ENCODE measurements at places on chromosomes 2 and 18.

- no peak for DNase-seq
These were observed 16.7 kb downstream of the IL1R1 start for GRCh38 chr2:102159295-102159694.

DNA sequence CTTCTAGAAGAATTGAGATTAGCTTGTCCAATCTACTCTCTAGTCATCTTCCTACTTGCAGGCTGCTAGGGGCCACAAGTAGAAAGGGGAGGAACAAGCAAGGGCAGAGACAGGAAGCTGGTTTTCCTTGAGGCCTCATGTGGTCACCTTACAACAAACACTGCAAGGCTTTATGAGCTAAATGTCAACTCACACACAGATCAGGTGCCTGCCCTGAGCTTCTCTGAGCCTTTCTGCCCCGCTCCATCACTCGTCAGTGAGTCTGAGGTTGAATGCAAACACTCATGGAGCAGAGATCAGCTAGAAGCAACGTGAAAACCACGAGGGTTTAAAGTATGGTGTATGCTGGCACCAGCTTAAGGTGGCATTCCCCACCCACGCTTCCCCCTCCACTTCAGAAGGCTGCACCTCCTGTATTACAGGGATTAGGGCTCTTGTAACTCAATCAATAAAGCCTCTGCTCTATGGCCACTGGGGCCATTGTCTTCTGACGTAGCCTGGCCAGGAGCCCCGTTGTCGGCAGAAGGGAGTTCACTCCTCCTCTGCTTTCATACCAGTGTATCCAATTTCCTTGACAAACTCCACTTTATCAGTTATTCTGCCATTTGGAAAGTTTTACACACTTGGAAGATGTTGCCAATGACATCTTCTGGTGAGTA lies 5.4 kb upstream of the CRYGC start:
- DNase-seq = no peak

DNA sequence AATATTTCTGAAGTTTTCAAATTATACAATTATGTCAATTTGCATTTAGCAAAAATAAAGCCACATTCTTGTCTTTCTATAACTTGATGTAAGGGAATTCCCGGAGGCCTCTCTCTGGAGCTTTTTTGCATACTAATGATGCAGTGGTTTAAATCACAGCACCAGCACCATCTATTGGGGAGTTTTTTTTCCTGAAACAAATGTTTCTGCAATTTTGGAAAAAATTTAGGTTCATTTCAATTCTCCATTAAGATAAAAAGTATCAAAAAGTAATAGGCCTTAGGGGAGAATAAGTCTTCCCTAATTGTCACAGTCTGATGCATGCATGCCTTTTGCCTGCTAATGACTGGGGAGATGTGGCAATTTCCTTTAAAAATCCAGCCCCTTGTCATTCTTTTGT lies 13.5 kb downstream of the CBLN2 start:
- DNase-seq = no peak

DNA sequence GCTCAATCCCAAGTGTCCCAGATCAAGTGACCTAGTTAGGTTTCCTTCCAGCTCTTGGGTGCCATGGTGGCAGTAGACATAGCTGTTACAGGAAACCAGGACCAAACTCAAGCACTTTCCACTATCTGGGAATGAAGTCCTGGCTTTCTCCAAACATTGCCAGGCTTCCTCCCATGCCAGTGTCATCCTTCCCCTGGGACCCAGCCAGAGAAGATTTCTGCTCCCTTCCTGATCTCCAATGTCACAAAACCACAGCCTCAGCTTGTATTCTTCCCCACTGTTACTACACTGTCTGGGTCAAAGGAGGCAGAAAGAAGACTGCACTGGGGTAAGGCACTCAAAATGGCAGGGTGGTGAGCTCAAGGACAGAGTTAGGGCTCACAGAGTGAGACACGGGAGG lies 347.1 kb downstream of the TNS1 start:
- DNase-seq = no peak

- DNase-seq = no peak
These were observed 209.7 kb upstream of the KCNJ3 start for GRCh38 chr2:154488801-154489200.

DNA sequence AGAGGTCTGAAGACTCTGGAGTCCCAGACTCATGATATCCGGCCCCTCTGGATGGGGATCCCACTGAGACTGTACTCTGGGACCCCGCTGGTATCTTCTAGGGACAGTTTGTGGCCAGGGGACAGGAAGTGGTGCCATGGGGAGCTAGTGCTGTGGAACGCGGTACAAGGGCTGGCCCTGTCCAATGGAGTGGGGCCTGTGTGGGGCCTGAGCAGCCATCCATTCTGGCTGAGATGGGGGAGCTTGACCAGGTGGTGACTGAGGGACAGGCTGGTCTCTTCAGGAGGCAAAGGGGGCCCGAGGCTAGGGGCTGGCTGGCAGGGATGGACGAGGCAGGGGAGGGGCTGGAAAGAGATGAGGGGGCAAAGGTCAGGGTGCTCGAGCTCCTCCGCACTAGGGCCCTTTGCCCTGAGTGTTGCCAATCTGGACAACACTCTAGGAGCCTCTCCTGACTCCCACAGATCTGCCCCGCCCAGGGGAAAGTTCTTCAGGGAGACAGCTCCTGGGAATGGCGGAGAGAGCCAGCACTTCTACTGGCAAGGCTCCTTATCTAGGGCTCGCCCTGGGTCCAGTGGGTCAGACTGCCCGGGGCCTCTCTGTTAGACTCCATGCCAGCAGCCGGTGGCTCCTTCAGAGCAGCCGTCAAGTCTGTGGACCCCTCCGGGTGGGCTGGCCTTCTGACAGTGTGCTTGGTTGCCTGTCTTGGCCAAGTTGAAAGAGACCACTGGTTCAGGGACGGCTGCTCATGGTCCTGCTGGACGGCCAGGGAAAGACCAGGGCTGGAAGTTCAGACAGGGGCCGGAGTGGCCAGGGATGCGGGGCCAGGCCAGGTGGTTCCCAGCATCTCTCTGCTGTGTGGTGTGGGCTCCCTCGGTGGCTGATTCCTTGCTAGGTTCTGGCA lies 12.3 kb downstream of the MALL start:
- DNase-seq = no peak

DNA sequence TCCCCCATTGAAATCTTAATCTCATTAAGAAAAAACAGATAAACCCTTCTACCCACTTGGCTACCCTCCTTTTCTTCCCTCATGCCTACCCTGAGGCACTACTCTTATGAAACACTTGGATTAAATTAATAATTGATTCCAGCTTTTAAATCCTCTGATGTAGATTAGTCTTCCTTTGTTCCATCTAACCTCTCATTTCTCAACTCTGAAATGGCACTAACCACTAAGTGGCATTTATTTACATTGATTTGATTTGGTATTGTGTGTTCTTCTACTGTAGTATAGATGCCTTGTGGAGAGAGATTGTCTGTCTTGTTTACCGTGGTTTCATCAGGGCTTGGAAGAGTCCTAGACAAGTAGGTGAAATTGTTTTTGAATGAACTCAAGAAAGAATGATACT lies 26.7 kb downstream of the ITGA4 start:
- DNase-seq = no peak

DNA sequence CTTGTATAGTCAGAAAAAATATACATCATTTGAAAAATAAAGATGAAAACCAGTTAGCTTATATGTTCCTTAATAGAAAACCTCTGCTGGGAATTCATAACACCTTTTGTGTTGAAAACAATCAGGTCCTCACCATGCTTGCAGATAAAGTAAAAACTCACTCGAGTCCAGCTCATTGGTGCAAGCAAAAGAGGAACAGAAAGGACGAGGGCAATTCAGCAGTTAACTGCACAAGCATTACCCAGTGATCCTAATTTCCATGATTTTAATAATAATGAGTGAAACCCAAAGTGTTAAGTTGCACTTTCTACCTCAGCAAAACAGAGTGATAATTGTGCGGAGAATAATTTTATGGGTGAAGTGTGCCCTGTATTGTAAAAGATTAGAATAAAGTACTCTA lies 839.9 kb downstream of the BCL11A start:
- DNase-seq = no peak

DNA sequence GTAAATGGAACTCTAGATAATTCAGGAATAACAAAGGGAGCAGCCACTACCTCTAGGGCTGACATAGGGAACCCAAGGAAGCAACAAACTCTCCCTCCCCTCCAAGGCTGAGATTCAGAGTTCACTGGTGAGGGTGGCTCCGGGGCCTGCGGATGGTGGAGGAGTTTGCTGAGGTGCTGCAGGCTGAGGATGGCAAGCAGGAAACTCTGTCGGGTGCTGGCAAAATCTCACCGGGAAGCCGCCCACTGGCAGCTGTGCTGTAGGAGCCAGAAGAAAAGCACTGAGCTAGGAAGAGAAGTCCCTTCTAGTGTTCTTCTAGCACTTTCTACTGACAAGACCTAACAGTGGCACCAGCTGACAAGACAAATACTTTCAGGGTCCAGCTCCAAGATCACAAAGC lies 12.5 kb upstream of the HAAO start:
- no peak for DNase-seq

GRCh38 chr2:137676346-137676745 lies 287.9 kb upstream of the HNMT start:
- DNase-seq = no peak

DNA sequence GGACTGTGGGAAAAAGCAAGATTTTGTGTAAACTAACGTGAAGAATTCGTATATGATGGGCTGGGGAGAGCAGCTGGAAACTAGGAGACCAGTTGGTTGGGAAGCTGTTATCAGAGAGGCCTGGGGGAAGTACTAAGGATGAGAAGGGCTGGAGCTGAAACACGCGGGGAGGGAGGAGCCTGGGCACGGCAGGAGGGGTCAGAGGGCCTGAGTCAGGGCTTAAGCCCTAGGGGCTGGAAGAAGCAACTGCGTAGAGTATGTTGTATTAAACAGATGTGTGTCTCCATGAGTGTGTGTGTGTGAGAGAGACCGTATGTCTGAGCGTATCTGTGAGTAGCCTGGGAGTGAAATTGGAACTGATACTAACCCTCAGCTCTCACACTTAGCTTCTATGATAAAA lies 8.4 kb downstream of the POMC start:
- no peak for DNase-seq

GRCh38 chr18:39741755-39742466 lies 2176.3 kb upstream of the CELF4 start:
- DNase-seq = no peak

GRCh38 chr2:202265467-202266277 lies at the start of gene NOP58:
Gene NOP58, plus strand, starts transcription at chr2:202265763. Its CDS starts 179 bp downstream, at chr2:202265942.
- peak; percentile 90 for DNase-seq

DNA sequence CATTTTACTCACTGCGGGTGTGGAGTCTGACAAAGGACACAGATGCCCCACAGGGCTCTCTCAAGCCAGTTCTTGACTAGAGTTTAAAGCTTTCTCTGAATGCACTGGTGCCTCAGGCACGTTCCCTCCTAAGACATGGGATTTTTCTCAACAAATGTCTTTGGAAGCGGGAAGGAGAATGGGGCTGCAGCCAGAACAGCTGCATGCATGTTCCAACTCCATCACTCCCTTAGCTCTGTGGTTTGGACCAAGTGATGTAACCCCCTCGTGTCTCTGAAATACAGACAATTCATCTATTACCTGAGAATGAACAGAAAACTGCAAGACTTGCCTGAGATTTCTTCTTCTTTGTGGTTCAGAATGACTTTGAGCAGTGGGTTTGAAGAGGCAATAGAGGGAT lies 141.7 kb upstream of the SERPINE2 start:
- no peak for DNase-seq

- peak; percentile 32 for DNase-seq
These were observed 91.1 kb downstream of the TTC32 start for GRCh38 chr2:19810637-19811036.

DNA sequence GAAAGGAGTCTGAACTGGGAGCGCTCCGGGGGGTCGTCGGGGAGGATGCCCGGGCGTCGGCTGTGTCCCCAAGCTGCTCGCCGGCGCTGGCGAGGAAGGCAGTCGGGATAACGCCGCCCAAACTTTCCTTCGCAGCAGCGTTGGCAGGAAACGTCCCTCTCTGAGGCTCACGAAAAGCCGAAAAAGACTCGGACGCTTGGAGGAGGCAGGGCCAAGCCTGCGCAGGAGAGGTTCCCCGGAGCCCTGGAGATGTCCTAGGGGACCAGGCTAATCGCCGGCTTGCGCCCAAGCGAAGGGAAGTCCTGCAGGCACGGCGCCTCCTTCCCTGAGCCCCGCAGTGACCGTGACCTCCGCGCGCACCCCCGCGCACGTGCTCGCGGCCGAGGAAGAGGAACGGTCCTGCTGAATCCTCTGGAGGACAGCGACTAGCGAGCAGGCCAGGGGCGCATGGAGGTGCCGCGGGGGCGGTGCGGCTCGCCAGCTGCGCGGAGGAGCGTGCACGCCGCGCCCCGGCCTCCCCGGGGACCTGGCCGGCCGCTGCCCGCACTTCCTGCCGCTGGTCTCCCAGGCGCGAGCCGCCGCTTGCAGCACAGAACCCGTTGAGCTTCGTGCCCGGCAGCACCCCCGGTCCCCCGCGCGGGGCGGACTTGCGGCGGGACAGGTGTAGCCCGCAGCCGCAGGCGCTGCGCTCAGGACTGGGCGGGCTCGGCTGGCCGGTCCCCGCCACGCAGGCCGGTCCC lies at the start of gene SH3RF3:
Gene SH3RF3, plus strand, starts transcription at position 590 of the 740 bp plus-strand sequence.
- peak; percentile 68 for DNase-seq

DNA sequence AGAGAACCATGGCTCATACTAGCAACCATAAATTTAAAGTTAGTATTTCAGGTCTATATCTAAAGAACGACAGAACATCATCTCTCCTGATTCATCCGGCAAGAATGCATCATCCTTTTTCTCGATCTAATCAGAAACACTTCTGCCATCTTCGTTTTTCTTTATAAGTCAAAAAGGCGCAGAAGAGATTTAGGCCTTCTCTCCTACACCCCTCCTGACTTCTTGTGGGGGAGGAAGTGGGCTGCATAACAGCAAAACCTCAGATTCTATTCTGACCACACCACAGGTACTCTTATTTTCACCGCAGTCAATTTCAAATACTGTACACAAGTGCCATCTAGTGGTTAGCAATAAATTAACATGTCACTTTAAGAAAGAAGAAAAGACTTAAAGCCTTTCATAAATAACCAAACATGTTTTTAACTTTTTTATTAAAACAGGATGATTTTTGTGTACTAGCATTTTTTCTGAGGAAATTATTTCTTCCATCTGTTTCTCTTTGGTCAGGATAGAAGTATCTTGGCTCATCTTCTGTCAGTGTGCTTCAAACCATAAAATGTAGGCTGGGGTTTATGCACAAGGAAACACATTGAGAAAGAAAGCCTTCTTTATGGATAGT lies 48.4 kb upstream of the PIK3C3 start:
- no peak for DNase-seq

GRCh38 chr18:9848170-9848879 lies 37.4 kb upstream of the TXNDC2 start:
- DNase-seq = no peak

GRCh38 chr2:11320698-11321492 lies 23.5 kb downstream of the ROCK2 start:
- DNase-seq = no peak

DNA sequence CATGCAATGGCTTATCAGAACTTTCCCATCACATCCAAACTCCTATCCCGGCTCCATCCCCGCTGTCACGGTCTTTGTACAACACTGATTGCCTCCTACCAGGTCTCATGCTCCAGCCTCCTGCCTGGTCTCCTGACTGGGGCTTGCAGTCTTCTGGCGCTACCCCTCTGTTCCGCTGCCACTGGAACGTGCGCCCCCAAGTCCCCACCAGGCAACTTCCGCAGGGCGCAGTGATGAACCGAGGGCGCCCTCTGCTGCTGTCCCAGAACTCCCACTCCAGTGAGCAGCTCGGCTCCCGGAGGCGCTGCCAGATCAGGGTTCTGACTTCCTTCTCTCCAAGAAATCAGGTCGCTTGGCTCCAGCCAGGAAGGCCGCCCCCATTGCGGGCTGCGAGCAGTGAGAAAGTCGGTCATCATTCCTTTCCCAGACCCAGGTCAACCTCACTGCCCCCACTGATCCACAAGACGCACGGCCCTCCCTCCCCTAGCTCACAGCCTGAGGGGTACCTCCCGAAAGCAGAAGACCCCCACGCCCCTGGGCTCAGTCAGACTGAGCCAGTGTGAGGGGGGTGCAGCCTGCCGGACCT lies 43.9 kb upstream of the RAB11FIP5 start:
- DNase-seq = peak; percentile 79
